AML-193 (cell line): ENCODE measurements at places on chromosomes 16 and 17.

DNA sequence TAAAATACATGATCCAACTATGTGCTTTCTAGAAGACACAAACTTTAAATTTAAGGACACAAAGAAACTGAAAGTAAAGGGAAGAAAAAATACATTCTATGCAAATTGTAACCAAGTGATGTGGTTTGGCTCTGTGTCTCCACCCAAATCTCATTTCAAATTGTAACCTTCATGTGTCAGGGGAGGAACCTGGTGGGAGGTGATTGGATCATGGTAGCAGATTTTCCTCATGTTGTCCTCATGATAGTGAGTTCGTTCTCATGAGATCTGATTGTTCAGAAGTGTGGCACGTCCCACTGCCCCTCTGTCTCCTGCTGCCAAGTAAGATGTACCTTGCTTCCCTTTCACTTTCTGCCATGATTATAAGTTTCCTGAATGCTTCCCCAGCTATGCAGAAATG is 15.0 kb downstream of the OR1A1 start:
- DNase-seq: no peak

DNA sequence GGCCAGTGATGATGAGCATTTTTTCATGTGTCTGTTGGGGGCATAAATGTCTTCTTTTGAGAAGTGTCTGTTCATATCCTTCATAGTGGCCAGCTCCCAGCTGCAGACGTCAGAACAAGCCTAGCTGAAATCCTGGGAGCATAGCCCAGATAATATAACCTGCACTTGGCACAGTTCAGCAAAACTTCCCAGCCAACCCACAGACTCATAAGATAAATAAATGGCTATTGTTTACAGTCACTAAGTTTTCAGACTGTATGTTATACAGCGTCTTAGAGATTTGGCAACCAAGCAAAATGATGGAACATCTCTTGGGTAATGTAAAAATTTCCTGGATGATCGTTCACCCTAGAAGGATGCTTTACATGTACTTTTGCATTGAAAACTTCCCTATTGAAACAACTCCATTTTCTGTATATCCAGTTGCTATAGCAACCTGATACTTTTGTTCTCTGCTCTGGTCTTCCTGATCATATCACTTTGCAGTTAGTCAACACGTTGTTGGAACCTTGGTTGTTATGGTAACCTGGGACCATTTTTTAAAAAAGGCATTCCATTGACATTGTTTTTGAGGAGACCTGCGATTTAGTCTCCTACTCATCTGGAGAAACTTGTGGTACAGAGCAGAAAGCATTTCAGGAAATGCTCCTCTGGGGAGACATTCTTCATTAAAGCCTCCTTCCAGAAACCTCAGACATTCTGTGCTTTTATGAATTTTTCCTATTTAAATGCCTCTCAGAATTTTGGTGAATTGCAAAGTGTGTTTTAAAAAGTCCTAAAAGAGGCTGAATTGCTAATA is 378.7 kb downstream of the HS3ST4 start:
- DNase-seq: no peak

- DNase-seq: no peak
Measured at GRCh38 chr16:69922200-69922599, 28.9 kb upstream of the CLEC18A start.

GRCh38 chr17:55673743-55674506 is 48.7 kb downstream of the TMEM100 start:
- DNase-seq: peak; percentile 51

DNA sequence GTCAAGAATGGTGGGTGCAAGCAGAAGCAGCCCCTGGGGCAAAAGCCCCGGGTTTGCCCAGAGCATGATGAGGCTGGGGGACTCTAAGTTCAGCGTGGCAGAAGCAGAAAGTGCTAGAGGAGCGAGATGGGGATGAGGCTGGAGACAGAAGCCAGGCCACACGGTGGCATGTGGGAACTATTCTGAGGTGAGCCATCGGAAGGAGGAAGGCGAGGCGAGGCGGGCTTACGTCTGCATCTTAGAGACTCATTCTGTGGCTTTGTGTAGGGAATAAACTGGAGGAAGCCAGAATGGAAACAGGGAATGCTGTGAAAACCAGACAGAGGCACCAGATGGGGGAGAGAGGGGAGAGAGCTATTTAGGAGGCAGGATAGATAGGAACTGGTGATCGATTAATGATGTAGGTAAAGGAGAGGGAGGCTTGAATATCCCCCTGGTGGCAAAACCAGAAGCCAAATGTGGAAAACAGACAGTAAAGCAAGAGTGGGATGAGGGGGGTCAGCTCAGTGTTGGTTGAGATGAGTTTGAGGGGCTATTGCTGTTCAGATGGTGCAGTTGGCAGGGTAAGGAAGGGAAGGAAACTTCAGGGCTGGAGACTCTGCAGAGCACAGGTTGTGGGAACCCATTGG is 3.1 kb upstream of the TNFSF13 start:
- DNase-seq: no peak
